GOT3 (cell line): ENCODE measurements at places on chromosomes 5 and 9.

GRCh38 chr9:108755979-108756378 lies 99.8 kb downstream of the ACTL7B start:
- DNase-seq = no peak

- DNase-seq = no peak
Measured at GRCh38 chr5:173743641-173744343, 127.3 kb upstream of the BOD1 start.

- DNase-seq = no peak
Measured at GRCh38 chr9:113152699-113153098, 1.9 kb downstream of the SLC31A2 start.

DNA sequence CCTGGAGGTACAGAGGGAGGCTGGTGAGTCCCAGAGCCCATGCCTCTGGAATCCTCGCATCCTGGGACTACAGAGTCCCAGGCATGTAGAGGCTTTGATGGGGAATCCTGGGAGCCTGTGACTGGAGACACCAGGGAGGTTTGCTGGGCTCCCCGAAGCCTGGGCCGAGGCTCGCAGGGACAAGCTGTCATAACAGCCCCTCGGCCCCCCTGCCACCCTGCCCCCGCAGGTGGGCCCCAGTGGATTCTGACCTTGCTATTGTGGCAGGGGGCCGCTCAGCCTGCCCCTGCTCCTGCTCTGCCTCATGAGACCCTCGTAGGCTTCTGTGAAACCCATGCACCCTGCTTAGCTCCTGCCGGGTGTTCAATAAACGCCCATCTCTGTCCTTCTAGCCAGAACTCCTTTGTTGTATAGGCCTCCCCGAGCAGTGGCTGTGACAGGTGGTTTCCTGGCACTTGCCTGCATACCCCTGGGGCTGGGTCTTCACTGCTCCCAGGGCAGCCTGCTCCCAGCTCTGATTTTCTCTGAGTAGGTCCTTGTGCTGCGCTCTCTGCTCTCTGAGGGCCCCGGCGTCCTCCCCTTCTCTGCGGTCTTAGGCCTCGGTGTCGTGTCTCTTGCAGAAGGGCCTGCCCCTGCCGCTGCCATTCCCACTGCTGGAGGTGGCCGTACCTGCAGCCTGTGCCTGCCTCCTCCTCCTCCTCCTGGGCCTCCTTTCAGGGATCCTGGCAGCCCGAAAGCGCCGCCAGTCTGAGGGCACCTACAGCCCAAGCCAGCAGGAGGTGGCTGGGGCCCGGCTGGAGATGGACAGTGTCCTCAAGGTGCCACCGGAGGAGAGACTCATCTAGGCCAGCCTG lies 20.4 kb downstream of the CRB2 start:
- no peak for DNase-seq

DNA sequence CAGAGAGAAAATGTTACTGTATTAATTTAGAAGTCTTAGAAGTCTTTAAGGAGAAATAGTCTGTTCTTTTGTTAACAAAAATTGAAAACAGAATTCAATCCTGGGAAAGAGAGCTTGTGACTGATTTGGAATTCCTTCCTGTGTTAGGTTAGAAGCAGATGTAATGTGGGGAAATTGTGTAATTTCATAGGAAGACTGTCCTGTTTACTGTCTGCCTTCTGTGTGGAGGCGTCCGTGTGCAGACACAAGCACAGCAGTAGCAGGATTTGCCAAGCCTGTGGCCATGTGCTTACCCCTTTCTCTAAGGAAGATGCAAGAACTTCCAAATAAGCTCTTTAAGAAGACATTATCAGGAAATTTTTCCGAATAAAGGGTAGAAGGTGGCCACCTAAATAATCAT lies 36.7 kb upstream of the F2R start:
- no peak for DNase-seq

DNA sequence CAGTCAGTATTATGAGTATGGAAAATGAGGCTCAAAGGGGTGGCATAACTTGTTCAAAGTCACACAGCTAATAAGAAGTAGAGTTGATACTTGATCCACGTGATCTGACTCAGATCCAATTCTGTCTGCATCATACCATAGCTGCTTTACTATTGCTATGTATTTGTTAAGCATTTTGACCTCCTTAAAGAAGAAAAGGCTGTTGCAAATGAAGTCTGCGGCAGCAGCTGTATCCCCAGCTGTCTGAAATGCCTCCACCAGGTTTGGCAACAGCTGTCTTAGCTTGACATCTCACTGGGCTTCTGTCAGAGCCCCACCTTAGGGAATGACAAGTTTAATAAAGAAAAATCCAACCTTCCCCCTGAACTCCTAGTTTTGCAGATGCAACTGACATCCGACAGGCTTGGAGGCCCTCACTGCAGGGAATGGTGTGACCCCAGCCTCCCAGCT lies 75.6 kb upstream of the SLC44A1 start:
- DNase-seq = no peak

DNA sequence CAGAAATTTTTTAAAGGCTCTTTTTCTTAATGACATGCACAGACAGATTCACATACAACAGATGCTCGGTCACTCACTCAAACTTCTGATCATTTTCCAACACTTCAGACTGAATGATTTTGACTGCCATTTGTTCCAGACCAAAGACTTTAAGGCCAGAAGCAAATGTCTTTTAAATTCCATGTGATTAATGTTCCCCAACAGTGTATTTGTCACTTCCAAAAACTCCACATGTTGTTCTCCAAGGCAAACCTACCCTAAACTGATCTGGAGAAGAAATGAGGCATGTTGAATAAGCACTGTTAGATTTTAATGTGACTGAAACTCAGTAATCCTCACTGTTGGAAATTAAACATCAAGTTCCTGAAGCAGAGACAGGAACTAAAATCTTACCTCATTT lies 366.7 kb downstream of the GABRG2 start:
- DNase-seq = no peak

DNA sequence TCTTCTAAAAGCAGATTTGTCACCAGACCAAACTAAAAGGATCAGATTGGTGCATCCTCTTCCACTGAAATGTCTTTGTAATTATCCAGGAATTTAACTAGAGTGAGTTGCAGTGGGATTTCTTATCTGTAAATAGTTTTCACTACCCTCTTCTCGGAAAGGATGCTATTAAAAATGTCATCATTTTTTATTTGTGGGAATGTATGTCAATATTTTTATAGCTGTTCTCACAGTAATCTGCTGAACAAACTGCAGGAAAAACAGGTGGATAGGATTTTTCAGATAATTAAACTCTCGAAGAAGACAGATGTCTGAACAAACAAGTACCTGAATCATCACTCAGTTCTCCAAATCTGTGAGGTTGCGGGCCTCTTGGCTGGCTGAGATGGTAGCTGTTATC lies 62.7 kb downstream of the RAB14 start:
- DNase-seq = no peak

GRCh38 chr9:112115970-112116753 lies 58.9 kb downstream of the SUSD1 start:
- no peak for DNase-seq

DNA sequence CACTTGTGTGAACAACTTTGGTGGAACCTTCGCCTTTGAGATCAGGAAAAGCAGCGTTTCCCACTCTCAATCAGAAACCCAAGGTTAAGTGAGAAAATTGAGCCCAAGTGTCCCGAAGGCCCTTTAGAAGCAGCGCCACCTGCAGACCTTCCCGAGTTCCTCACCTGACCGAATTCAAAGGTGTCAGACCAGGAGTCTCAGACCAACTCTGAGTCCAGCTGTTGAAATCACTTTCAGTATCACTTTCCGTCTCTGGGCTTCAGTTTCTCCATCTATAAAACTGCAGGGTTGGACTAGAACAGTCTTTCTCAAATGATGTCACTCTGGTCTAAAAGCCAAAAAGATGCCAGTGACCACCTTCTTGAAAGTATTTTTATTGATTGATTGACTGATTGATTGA lies 31.7 kb upstream of the GRHPR start:
- no peak for DNase-seq

DNA sequence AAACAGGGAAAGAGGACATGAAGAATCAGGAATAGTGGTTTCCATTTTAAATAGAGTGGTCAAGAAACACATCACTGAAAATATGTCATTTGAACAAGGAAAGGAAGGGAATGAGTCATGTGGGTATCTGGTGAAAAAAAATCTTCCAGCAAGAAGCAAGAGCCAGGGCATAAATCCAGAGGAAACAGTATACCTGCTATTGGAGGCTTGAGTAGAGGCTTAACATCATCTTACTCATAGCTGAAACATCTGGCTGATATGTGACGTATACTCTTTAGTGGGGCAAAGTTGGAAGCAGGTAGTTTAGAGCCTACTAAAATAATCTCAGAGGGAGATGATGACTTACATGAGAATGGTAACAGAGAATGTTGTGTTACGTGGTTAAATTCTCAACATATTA lies 517.2 kb downstream of the CAAP1 start:
- DNase-seq = no peak

DNA sequence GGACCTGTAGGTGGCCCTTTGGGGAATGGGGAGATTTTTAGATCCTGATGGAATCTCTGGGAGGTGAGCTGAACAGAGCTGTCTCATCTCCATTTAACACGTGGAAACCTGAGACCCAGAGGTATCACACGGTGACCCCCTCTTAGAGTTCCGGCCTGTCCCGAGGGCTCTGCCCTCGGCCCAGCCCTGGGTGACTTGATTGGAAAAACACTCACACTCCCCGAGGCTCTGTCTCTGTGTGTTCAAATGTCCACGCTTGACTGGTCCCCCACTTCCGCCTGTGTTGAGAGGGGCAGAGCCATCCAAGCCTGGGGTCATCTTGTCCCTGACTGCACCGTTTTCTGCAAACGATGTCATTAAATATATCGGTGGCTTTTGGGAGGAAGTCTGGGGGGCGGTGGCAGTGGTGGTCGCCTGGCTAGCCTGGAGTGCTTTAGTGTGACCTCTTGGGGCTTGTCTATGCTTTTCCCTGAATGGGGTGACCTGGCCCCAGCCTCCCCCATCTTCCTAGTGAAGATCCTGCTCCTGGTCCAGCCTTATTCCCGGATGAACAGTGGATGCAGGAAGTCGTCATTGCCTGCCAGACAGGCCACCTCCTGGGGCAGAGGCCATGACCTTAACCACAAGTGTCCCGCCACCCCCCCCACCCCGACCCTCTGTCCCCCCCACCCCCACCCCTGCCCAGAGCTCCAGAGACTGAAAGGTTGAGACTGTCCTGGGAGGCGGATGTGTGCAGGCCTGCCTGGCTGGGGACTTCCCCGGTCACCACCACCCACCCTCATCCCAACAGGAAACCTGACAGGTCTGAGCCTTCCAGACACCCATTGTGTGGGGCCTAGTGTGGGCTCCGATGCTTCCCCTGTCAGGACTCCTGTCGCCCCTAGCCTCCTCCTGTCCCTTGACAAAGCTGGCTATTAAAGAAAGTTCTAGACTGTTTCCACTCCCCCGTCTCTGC lies 5.3 kb upstream of the DAB2IP start:
- no peak for DNase-seq

DNA sequence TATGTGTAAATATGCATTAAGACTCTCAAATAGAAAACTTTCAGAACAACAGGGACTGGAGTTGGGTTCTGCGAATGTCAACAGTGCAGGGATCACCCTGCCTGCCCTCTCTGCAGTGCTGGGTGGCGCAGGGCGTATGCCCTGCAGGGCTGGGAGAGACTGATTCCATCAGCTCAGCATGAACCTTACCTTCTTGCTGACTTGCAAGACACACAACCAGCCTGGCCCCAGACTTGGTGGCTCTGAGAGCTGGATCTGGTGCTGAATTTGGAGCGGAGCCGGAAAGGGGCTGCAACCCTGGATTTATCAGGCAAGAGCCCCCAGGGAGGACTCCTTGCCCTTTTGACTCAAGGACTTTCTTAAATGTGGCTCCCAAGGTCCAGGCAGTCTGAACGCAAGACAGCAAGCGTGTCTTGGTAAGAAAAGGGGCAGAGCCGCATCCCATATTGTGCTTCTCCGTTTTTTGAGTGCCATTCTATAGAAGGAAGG lies 376.0 kb upstream of the IRX2 start:
- DNase-seq = no peak

DNA sequence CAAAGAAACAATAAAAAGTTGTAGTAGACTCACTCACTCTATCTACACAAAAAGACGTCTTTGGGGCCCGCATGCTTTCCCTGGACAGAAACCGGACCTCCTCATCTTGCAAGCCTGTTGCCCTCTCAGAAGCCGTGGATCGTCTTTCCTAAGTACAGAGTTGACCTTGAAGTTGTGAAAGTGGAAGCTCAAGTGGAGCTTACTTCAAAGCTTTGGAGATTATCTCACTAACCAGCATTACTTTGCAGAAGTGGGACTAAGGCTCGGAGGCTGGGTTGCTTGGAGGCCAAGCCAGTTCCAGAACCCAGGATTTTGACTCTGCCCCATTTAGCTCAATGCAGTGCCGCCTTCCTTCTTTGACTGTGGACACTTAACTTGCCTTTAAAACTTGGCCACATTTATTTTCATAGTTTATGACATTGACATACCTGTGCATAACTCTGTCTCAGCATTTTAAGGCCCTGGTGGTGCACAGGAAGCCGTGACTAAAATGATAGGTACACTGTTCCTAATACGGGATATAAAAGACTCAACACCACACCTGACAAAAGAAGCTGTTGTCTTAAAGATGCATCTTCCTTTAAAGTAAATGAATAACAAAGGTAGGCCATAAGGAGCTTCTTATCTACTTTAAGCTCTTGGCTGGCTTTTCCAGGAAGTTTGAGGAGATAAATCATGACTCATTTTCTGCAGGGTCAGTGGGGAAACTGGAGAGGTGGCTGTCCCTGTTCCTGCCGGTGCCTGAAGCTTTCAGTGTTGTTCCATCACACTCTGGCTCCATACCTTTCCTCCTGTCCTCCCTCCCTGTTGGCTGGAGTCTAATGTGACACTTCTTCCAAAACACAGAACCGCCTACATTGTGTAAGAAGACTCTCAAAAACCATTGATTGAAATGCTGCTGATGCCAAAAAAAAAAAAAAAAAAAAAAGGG lies 10.7 kb downstream of the SLC25A25 start:
- DNase-seq = no peak
